ENCODE measurements at places on chromosomes 6 and 20.

GRCh38 chr20:59800309-59800708, 133.1 kb downstream of the SYCP2 start:
- DNase-seq: no peak

- DNase-seq: no peak
Measured at GRCh38 chr6:1479601-1480221, 90.3 kb downstream of the FOXF2 start.

DNA sequence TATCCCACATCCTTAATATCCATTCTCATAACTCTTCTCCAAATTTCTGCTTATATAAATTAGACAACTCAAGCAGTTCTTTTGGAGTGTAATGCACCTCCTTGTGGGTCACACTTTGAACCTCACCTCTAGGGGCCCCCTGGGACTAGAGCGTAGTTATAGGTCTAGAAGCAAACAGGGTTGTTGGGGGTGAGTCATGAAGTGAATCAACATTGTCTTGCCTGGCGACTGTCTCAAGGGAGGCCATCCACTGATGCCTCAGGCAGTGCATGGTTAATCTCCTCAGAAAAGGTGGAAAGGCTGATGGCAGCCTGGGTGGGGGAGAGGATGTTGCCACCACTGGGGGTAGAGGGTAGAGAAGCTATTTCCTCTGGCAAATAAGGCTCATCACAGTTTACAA, 129.1 kb downstream of the TNFRSF21 start:
- no peak for DNase-seq

GRCh38 chr6:53433261-53433950, 84.7 kb upstream of the ELOVL5 start:
- DNase-seq: no peak

- DNase-seq: peak; percentile 62
Measured at GRCh38 chr6:44234101-44235025, 11.0 kb downstream of the SLC29A1 start.

- peak; percentile 63 for DNase-seq
Measured at GRCh38 chr6:26064619-26065257, 22.5 kb upstream of the HFE start.

- no peak for DNase-seq
Measured at GRCh38 chr6:113363048-113363798, 493.9 kb upstream of the MARCKS start.

GRCh38 chr20:57193094-57193493, 73.3 kb downstream of the BMP7 start:
- DNase-seq: no peak

- no peak for DNase-seq
Measured at GRCh38 chr6:15343490-15344191, 97.8 kb downstream of the JARID2 start.

GRCh38 chr6:34331371-34332050, 61.0 kb downstream of the NUDT3 start:
- no peak for DNase-seq

- DNase-seq: no peak
Measured at GRCh38 chr20:60587986-60588385, 629.8 kb downstream of the CDH26 start.

DNA sequence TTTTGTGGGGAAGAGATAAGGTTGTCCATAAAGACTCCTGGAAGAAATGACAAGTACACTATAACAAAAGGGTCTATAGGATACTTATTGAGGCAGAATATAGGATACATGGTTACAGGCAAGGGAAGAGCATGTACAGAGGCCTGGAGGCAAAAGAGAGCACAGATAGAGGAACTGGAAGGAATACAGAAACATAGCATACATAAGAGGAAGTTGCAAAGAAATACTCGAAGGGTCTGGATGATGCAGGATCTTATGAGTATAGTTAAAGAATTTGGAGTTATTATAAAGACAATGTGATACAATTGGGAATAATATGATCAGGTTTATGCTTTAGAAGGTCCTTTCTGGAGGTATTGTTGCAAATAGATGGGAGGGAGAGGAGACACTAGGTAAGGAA, 592.7 kb upstream of the POU3F2 start:
- DNase-seq: no peak

GRCh38 chr6:93266116-93266817, 153.1 kb downstream of the EPHA7 start:
- DNase-seq: no peak

GRCh38 chr6:51542475-51542874, 544.9 kb downstream of the PKHD1 start:
- DNase-seq: no peak
